ENCODE measurements at places on chromosomes 2 and 18.

- no peak for DNase-seq
Measured at GRCh38 chr2:48567671-48568070, 37.7 kb downstream of the STON1 start.

- no peak for DNase-seq
Measured at GRCh38 chr2:233234264-233234663, 17.2 kb upstream of the ATG16L1 start.

GRCh38 chr2:55231546-55232083 is 478 bp downstream of the CLHC1 start:
- no peak for DNase-seq

GRCh38 chr2:43124687-43125057 is 101.7 kb downstream of the ZFP36L2 start:
- no peak for DNase-seq

DNA sequence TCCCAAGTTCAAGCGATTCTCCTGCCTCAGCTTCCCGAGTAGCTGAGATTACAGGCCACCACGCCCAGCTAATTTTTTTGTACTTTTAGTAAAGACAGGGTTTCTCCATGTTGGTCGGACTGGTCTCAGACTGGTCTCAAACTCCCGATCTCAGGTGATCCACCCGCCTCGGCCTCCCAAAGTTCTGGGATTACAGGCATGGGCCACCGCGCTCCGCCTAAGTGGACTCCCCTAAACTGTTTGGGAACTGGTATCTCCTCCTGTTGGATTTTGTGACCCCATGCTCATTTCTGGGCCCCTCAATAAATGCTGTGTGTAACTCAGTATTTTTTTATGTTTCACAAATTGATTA is 5.2 kb downstream of the SCTR start:
- no peak for DNase-seq

DNA sequence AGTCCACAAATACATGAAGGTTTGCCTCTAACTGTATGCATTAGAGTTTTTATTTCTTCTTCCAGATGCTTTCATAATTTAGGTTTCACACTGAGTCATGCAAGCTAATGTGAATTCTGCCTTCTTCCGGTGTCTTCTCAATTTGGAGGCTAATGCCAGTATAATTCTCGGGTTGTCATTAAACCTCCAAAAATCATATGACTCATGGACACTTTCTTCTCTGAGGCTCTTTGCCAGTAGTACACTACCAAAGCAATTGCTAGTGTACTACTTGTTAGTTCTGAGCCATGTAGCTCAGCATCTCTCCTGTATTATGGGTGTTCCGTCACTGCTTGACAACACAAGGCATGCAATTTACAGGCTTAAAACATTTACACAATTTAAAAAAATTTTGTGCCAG is 137.1 kb downstream of the VWC2L start:
- no peak for DNase-seq

- DNase-seq: no peak
Measured at GRCh38 chr2:43368483-43369385, 142.3 kb upstream of the ZFP36L2 start.

GRCh38 chr2:126515471-126515870 is 140.5 kb upstream of the GYPC start:
- DNase-seq: no peak

DNA sequence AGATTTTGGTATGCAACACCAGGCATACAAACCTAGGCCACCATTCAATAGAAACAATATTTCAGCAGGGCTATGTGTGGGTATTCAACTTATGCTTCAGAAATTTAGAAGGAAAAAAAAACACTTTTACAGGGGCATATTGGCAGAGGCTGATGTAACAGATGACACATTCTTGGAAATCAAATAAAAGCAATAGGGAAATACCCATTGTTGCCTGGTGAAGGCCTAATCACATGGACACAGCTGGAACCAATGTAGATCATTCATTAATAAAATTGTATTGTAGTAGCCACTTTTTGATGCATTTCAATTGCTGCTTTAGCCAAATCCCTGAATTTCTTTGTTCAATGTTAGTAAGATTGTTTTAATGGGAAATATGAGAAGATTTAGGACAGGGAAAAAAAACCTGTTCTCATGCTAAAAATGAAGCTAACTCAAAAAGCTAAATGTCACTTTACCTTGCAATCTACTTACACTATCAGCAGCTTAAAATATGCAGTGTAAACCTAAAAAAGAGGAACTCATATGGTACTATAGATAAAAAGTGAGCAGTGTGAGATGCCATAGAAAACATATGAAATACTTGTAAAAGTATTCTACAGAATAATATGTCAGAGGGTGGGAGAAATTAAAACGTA is 289.4 kb downstream of the ZEB2 start:
- no peak for DNase-seq

DNA sequence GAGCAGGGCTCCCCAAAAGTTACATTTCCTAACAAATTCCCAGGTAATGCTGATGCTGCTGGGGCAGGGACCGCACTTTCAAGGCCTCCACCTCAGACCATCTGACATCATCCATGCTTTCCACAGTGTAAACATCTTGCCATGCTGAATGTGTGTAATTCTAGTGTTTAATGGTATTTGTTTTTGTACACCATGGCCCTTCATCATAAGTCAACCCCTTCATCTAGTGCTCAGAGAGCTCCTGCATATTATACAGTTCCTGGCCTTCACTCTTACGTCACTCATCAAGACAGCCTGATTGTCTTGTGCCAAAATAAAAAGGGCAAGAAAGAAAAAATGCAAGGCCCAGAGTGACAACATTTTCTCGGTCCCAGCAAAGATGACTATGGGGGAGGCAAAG is 77.5 kb upstream of the ZFP36L2 start:
- no peak for DNase-seq

DNA sequence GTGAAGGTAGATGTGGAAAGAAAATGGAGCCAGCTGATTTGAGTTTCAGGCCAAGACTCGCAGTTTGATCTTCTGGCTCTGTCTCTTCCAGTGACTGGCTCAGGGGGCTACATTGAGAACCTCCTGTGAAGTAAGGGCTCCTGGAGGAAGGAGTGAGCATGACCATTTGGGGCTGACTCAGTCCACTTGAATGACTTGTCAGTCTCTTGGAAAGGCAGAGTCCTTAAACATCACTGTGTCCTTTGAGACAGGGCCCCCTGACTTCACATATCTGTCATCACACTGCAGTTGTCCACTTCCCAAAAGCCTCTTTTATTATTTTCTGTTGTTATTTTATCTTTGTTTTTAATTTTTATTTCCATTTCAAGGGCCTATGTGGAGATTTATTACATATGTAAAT is 204.6 kb upstream of the APCDD1 start:
- DNase-seq: no peak

- DNase-seq: no peak
Measured at GRCh38 chr2:82826437-82826836, 1632.6 kb downstream of the SUCLG1 start.

DNA sequence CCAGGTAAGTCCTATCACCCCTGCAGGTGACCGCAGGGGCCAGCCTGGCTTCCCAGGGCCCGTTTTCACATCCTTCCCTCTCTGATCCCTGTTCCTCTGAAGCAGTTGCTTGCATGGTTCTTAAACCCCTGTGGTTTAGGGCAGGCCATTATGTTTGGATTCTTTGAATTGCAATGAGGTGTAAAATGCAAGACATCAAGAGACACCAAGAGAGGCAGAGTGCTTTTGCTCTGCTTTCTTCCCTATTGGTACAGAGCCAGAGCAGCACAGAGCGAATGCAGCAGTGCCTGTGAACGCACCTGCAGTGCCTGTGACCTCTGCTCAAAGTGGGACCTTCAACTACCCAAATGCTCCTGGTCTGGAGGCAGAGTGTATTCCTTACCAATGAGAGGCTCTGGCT is 7.6 kb downstream of the RFX8 start:
- DNase-seq: no peak

DNA sequence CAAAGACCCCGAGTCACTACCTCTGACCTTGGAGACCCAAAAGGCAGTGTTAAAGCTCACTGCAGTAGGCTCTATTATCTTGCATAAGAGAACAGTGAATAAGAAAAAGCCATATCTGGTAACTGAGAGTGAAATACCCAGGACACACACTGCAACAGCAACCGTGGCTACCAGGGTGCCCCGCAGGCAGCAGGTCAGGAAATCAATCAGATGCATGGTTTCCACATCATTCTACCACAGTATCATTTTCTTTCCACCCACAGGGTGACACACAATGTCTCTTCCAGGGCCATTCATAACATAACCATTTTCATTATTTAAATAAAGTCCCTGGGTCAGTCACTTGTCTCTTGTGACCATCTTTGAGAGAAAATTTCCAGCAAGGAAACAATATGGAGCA is 131.3 kb downstream of the CCBE1 start:
- no peak for DNase-seq

- DNase-seq: no peak
Measured at GRCh38 chr2:70651014-70651413, 97.4 kb upstream of the TGFA start.

GRCh38 chr18:12828116-12829051 is 55.7 kb downstream of the PTPN2 start:
- DNase-seq: no peak

DNA sequence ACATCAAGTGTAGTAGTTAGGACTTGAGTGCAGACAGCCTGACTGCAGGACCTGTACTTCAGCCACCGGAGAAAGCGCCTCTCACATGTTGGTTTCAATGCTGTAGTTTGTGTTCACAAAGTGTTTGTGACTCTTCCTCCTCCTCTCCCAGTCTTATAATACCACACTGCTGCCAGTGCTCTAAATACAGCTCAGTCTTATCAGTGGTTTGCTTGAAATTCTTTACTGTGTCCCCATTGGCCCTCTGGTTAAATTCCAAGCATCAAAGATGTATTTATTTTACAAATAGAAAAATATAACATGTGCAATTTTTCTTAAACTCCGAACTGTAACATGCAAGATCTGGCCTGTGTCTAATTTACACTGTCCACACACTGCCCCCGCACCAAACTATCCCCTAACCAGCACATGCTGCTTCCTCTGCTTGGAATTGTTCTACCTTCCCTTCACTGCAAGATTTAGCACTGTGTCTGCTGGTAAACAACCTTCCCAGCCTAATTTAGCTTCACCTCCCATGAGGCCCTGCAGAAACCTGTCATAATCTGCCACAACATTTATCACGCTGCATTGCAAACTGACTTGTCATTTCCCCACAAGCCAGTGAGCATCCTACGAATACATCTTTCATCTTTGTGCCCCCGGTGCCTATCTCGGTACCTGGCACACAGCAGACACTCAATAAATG is 77.1 kb downstream of the SUMO1 start:
- no peak for DNase-seq

DNA sequence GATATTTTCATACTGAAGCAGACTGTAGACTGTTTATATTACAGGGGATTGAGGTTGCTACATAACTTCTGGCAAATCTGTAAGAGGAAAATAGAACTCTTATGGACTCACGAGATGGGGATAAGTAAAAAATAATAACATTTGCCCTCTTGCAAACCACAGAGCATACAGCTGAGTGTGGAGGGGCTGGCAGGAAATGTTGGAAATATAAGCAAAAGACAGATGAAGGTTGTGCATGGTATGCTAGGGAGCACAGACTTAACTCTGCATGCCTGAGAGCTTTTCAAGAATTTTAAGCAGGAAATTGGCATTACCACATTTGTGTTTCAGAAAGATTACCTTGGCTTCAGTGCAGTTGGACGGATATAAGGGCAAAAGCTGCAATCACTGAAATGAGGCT is 411.1 kb downstream of the RAD51AP2 start:
- no peak for DNase-seq

DNA sequence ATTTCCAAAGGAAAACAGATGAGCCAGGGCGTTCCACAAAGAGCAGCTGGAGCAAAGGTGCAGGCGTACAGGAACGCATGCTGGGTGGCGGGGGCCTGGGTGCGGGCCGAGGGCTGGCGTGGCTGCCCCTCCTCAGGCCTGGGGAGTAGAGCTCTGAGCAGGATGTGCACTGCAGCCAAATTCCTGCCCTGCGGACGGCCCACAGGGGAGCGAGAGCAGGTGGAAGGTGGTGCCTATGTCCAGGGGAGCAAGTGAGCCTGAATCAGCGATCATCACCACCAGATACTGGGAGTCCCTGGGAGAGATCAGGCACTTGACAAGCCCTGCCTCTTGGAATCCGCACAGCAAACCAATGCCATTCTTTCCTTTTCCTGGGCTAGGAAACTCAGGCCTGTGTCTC is 106.3 kb downstream of the GBX2 start:
- DNase-seq: no peak

DNA sequence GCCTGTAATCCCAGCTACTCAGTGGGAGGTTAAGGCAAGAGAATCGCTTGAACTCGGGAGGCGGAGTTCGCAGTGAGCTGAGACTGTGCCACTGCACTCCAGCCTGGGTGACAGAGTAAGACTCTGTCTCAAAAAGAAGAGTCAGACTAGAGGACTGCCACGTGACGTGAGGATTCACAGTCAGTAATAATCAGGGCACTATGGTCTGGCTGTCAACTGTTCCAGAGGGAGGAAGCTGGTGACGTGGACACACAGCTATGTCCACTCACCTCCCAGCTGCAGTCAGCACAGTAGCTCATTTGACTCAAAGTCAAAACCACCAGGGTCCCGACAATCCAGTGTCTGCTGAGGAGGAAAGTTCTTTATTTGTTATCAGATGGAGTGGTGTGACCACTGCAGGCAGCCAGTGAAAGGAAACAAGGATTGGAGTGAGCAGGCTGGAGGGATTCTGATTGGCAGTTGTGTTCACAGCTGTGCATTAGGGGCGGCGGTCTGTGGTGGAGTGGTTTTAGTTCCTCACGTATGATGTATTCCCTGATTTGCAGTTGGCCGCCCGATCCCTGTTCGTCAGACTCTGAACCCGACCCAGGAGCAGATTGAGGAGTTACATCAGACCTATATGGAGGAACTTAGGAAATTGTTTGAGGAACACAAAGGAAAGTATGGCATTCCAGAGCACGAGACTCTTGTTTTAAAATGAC is 37.9 kb downstream of the MOGAT1 start:
- DNase-seq: peak; percentile 79

DNA sequence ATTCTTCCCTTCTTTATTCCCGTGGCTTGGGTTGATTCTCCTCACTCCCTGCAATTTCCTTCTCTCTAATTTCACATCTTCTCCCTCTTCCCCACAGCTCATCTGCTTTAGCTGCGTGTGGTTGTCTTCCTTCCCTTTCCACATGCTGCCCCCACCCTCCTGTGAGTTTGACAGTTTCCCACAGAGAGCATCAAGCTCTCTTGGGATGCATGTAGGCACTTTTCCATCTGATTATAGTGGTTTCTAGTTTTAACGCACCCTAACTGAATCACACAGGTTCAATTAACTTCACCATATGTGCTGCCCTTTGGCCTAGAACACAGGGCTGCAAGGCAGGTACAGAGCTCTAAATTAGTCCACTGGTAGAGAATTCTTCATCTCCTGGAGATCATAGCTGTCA is 110.5 kb downstream of the TACR1 start:
- DNase-seq: no peak

GRCh38 chr2:224611938-224612337 is 26.8 kb upstream of the CUL3 start:
- no peak for DNase-seq

DNA sequence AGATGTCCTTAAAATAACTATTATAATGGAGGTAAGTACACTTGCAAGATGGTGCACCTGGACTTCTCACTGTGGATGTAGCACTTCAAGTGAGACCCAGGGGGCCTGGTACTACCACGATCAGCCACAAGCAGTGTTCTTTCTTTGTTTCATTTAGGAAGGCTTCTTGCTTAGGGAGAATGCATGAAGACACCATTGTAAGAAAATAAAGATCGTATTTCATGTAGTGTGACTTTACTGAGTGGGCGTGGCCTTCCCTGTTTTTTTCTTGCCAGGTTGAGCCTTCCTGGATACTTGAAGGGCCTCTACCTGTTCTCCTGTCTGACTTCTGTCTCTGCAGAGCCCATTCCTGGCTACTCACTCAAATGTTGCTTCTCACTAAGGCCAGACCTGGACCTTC is 615.6 kb upstream of the SOX11 start:
- no peak for DNase-seq

- no peak for DNase-seq
Measured at GRCh38 chr2:85022232-85022631, 51.3 kb downstream of the KCMF1 start.

Data from T1000 (cell line).